CD14-positive monocyte (primary cell): ENCODE measurements at places on chromosomes 3 and 15. TPM values are rescaled to one million over a fixed set of nuclear protein-coding genes. Genes with fewer than 3 reads are reported as not detected.

The RYR3 gene
- not detected for polyA plus RNA-seq

The IQCF2 gene
- polyA plus RNA-seq: not detected in 2 replicates

The ECE2 gene
- not detected for polyA plus RNA-seq

The CYP1A2 gene
- polyA plus RNA-seq: not detected

The P2RY14 gene
- polyA plus RNA-seq: 0.67 TPM

The FHIT gene
- polyA plus RNA-seq: 3.4 TPM

The KCNMB3 gene
- polyA plus RNA-seq: 1.0 and 2.2 TPM in 2 replicates

The CHL1 gene
- not detected in 2 replicates for polyA plus RNA-seq

The BSN gene
- polyA plus RNA-seq: not detected in 2 replicates

The SAXO2 gene
- polyA plus RNA-seq: not detected in 2 replicates

The SERPINI1 gene
- polyA plus RNA-seq: 0.10 and 0.12 TPM in 2 replicates

The OR5H6 gene
- polyA plus RNA-seq: not detected

The CLRN1 gene
- polyA plus RNA-seq: not detected in 2 replicates

The GABRR3 gene
- polyA plus RNA-seq: not detected in 2 replicates

The HMCES gene
- polyA plus RNA-seq: 23.0 TPM

The PCOLCE2 gene
- polyA plus RNA-seq: not detected

The VIPR1 gene
- polyA plus RNA-seq: 15.5 TPM

The CHRM5 gene
- not detected in 2 replicates for polyA plus RNA-seq

The ADPRH gene
- polyA plus RNA-seq: 37.8 TPM

The PATL2 gene
- 8.4 and 14.4 TPM in 2 replicates for polyA plus RNA-seq

The NR2E3 gene
- polyA plus RNA-seq: not detected

The ANKUB1 gene
- polyA plus RNA-seq: not detected

The ZMYND10 gene
- polyA plus RNA-seq: 1.6 and 1.7 TPM in 2 replicates

The SNTN gene
- polyA plus RNA-seq: not detected

The SLC22A14 gene
- 0.08 and 0.45 TPM in 2 replicates for polyA plus RNA-seq

The STRC gene
- not detected for polyA plus RNA-seq

The MYO9A gene
- 6.6 TPM for polyA plus RNA-seq

The EPM2AIP1 gene
- polyA plus RNA-seq: 3.6 and 11.3 TPM in 2 replicates

The SPATA12 gene
- 0.04 and 0.07 TPM in 2 replicates for polyA plus RNA-seq

The GOLGA6C gene
- not detected for polyA plus RNA-seq

The FAM227B gene
- polyA plus RNA-seq: 0.72 TPM

The CCR4 gene
- 0.04 TPM for polyA plus RNA-seq

The RPS17 gene
- 619 TPM for polyA plus RNA-seq
